Myocyte (in vitro differentiated cells): ENCODE measurements at places on chromosomes 3 and 15.

GRCh38 chr3:98038876-98039275, 3.8 kb upstream of the GABRR3 start:
- DNase-seq, result no peak

DNA sequence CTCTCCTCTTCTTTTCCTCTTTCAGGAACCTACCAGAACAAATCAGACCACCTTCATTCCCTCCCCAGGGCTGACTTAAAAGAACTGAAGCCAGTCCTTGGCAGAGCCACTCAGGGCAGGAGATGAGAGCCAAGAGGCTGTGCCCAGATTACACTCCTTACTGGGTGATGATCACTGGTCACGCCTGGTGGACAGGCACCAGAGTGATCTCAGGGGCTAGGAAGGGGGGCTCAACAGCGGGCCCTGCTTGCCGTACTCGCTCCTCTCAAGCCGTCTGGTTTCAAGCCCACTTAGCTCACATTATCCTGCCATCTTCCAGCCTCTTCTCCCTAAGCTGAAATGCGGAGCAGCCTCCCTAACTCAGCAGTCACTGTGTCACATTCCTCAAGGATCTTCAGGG, 1.7 kb upstream of the FAH start:
- DNase-seq, result no peak

DNA sequence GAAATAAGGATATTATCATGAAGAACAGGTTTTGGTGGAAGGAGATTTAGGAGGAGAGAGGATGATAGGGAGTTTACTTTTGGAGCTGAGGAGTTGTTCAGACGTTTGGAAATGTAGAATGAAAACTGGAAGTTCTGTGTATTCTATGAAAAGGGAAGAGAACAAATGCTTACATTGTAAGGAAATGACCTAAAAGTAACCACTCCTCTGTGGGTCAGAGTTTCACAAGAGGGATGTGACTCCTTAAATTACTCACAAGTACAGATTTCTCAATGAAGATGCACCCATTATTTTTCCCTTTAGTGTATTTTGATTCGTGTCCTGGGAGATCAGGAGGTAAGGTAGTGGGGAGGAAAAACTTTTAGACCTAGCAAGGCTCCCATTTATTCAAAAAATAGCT, 4.0 kb downstream of the RNF13 start:
- no peak for DNase-seq

DNA sequence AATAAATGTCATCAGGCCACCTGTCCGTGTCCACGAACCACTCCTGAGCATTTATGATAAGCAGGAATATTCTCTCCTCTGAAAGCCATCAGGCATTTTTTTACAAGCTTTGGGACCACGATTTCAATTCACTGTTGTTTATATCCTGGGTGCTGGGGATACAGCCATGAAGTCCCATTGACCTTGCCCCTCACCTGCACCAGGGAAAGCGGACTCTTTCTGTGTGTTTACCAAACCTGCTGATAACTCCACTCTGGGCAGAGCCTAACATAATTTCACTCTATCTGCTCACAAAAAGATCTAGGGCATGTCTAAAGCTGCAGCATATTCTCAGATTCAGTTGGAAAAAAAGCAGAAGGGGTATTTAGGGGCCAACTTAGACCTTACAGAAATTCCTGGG, 4.8 kb downstream of the DNASE1L3 start:
- DNase-seq, result no peak

GRCh38 chr15:36177590-36178302, 401.7 kb upstream of the CDIN1 start:
- peak; percentile 41 for DNase-seq

DNA sequence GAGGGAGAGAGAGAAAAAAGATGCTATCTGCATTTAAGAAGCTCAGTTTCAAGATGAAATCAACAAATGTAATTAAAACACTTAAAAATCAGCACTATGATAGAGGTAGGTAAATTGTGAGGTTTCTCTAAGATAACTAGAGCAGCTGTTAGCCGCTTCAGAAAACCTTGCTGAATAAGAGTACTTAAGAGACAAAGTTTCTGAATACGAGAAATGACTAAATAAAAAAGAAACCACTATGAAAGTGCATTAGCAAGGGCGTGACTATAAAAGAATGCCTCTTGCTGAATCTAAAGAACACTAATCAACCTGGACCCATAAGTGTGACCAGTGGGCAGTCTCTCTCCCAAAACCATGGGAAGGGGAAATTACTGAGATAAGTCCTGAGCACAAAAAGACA, 41.8 kb downstream of the IQCB1 start:
- DNase-seq, result no peak

DNA sequence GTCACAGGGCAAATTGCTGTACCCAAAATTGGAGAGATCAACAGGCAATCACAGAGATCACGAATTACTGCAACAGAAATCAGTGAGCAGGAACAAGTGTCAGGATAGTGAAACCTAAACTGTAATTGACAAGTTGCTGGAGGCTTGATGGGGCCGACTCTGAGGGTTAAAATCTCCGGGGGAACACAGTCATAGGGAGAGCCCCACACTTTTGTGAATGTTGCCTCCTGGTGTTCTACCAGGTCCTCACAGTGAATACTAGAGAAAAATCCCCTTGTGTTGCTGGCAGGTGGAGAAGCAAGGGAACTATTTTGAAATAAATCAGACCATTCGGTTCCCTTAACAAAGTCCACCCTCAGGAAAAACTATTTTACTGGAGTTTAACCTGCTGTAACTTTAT, 697.5 kb upstream of the CBLB start:
- DNase-seq, result peak; percentile 15

DNA sequence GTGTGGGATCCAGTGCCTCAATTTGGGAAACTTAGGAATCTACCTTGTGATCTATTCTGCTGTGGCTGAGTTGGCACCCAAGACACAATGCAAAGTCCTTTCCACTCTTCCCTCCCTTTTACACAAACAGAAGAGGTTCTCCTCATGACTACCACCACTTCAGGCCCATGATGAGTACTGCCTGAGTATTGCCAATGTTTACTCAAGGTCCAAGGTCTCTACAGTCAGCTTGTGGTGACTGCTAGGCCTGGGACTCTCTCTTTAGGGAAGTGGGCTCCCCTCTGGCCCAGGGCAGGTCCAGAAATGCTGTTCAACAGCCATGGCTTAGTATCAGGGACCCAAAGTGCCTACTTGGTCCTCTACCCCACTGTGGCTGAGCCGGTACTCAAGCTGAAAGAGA, 56.8 kb upstream of the PEX5L start:
- DNase-seq, result no peak

DNA sequence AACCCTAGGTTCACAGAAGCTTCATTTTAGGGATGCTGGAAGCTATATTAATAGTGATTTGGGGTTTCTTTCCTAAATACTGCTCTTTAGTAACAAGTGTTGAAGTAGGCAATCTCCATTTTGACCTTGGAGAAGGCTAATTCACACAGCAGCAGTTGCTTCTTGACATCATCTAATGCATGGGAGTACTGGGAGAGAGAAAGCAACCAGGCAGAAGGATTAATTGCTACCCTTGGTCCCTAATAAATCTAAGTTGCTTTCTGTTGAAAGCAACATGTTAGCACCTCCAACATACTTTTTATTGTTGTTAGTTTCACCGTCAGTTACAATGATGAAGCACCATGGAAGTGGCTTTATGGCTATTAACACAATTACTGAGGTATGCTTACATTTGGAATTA, 96.2 kb downstream of the ADAMTS9 start:
- DNase-seq, result no peak

- DNase-seq, result no peak
Measured at GRCh38 chr3:129121016-129121791, 400 bp downstream of the RAB43 start.

- no peak for DNase-seq
Measured at GRCh38 chr15:88083811-88084760, 172.5 kb downstream of the NTRK3 start.

- DNase-seq, result no peak
Measured at GRCh38 chr3:118635711-118636110, 398.9 kb downstream of the IGSF11 start.

DNA sequence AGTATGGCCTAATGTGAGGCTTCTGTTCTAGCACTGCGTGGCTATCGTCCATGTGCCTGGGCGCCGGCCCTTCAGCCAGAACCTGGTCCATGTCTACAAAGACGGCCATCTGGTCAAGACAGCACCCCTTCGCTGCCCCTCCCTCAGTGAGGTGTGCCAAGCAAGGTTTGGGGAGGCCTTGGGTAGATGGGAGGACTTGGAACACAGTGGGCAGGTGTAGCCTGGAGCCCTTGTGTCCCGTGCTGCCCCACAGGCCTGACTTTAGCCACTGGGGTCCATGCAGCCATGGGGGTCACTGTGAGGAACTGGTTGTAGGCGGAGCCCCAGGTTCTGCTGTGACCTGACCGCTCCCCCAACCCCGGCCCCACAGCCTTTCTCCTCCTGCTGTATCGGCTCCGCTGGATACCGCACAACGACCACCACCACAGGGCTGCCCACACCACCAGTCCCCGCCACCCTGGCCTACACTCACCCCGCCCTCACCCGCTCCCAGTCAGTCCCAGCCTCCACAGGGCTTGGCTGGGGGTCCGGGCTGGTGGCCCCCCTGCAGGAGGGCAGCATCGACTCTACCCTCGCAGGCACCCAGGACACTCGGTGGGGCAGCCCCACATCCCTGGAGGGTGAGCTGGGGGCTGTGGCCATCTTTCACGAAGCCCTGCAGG, 16.6 kb downstream of the NBEAL2 start:
- no peak for DNase-seq

GRCh38 chr3:57923101-57923500, 85.1 kb upstream of the FLNB start:
- DNase-seq, result no peak

- DNase-seq, result peak; percentile 55
Measured at GRCh38 chr3:132343018-132343612, 25.9 kb downstream of the ACP3 start.

DNA sequence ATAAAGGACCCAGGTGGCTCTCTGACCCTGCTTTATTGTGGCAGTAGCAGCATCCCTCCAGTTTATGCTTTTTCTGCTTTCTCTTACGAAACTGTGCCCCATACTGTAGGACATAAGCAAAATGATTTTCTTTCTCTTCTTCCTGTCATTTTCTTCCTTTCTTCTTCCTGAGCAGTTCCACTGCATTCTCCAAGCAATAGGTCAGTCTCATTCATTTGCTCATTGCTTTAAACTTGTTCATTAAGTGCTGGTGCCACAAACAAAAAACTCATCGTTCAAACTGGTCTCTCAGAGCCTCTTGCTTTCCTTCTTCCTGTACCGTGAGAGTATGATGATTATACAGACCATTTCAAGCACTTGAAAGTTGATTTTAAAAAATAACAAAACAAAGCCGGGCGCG, 66.8 kb downstream of the PDE8A start:
- no peak for DNase-seq

DNA sequence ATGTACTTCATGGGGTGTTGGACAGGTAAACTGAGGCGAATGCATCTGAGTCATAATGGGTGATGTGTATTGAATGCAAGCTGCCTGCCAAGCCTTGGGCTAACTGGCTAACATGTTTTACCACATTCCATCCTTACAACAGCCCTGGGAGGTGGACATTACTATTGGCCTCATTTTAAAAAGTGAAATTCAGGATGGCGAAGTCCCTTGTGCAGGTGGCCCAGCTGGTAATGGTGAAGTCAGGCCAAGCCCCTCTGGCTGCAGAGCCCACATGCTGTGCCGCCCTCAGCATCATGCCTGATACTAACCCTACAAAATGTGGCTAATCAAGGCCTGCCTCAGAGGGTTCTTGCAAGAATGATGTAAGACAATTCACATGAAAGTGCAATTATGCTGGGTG, 60.0 kb upstream of the CHD2 start:
- no peak for DNase-seq

- DNase-seq, result peak; percentile 85
Measured at GRCh38 chr3:49535971-49536874, 18.1 kb upstream of the BSN start.

GRCh38 chr15:76185716-76186115, 125.6 kb downstream of the ETFA start:
- DNase-seq, result peak; percentile 57

GRCh38 chr3:57017459-57017845, 43.0 kb upstream of the SPATA12 start:
- peak; percentile 77 for DNase-seq

DNA sequence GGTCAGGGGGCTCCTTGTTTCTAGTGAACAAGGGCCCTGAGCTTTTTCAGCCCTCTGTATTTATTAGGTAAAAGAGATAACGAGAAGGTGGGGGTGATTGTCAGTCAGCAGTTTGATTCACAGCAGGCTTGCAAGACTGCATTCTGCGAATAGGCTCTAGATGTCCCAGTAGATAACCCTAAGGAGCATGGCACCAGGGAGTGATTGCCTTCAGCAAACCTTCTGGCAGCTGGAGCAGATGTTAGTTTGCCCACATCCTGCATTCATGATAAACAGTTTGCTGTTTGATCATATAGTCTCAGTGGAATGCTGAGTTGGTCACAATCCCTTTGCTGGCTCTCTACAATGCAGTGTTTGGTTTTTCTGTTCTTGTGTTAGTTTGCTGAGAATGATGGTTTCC, 161.3 kb upstream of the GADL1 start:
- DNase-seq, result no peak

- no peak for DNase-seq
Measured at GRCh38 chr3:149291178-149291577, 42.3 kb downstream of the TM4SF18 start.

DNA sequence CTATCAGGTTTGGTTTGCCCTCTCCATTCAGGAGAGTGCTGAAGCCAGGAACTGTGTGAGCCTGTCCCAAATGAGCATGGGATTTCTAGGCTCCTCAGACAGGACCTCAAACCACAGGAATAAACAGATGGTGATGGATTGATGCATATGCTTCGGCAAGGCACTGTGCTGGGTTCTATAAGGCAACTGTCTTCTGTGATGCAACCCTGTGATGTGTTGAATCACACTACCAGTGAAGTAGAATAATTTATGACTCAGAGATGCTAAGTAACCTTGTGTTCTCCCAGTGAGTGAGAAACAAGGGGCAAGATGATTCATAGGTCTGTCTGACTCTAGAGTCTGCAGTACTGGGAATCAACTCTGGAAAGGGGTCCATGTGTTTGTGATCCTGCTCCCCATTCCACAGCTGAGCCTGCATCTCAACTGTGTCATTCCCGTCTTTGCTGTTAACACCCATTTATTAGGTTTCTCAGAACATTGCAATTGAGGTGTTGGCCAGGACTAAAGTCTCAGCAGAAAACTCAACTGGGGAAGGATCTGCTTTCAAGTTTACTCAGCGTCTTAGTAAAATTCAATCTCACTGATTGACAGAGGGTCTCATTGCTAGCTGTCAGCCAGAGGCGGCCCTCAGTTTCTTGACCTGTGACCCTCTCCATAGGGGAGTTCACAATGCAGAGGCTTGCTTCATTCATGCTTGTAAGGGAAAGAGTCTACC, 510.1 kb upstream of the CFAP20DC start:
- DNase-seq, result peak; percentile 85

GRCh38 chr3:146128179-146128578, 32.8 kb downstream of the PLOD2 start:
- DNase-seq, result no peak

DNA sequence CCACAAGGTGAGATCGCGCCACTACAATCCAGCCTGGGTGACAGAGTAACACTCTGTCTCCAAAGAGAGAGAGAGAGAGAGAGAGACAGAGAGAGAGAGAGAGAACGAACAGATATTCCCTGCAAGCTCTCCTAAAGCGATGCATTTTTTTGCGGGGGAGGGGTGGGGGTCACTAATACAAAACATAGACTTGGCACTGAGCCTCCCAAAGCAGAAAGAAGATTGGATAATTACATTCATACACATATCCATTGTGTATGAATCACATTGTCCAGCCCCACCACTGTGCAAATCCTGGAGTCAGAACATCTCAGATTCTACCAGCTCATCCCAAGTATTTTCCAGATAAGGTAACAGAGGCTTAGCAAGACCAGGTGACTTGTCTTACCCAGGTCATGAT, 459.9 kb downstream of the MAGI1 start:
- DNase-seq, result no peak

GRCh38 chr15:50458348-50459112, 34.3 kb downstream of the USP8 start:
- no peak for DNase-seq
